SK-N-SH treated with all-trans-retinoic acid at 6 μM for 48 hours (cell line): ENCODE measurements at places on chromosomes 1 and 21.

DNA sequence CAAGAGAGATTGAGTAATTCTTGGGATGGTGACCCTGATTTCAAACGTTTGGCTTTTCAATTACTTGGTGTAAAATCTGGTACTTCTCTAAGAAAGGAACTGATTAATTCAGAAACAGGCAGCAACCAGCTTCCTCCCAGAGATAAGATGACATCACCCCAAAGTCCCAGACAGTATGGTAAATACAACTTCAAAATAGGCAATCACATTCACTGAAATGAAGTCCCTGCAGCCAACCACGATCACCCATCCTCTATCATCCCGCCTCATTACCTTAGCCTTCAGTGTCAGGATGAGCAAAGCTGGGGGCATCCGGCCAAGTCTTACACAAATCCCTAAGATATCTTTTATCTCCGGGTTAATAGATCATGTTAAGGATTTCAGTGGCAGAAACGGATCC is 26.4 kb upstream of the RUNX1 start:
- peak; percentile 78 for ATAC-seq

GRCh38 chr1:111507411-111508201 is 4.2 kb upstream of the ADORA3 start:
- ATAC-seq: peak; percentile 81

DNA sequence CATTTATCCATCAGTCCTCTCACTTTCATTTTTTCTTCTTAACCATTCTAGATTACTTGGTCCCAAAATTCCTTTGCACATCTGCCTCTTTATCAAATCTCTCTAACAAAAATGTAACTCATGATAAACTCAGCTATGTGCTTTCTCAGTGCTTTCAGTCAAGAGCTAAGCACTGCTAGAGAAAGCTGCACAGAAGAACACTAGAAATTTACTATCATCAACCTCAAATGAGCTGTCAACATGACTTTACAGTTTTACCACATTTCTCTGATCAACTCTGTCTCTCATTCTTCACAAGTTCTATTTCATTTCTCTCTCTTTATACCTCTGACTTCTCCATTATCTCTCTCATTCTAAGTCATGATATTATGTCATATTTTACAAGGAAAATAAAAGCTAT is 54.2 kb upstream of the PRKACB start:
- ATAC-seq: peak; percentile 56

DNA sequence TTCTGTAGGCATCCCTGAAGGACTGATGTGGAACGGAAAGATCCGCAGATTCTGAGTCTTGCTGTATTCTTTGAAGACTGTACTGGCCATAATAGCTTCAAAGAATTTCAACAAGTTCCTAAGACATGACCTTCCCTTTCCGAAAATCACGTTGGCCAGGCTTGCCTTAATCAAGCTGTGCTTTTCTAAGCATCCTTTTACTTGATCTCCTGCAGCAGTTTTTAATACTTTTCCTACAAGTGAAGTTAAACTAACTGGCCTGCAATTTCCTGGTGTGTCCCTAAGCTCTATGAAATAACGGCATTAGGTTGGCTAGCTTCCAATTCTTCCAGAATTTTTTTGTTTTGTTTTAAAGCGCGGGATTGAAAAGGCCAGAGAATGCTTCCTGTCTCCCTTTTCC is 40.3 kb downstream of the SPAG17 start:
- ATAC-seq: no peak

GRCh38 chr1:67355745-67356424 is 48.2 kb downstream of the IL12RB2 start:
- peak; percentile 91 for ATAC-seq

- peak; percentile 18 for ATAC-seq
Observed at GRCh38 chr1:240099329-240099728, 7.6 kb downstream of the FMN2 start.

DNA sequence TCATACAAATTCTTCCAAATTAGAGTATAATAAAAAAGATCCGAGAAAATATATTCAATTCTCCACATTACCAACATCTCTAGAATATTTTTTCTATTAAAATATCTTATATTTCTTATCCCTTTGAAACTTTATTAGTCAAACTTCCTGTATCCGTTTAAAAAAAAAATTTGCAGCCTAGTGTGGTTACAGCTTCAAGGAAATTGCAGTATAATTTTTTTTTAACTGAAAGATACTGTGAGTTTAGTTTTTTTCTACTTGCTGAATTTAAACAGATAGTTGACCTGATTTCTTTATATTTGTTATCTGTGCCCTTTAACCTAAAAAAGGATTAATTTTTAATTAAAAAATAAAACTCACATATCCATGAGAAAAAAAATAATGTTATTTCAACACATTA is 1.5 kb downstream of the RGS18 start:
- no peak for ATAC-seq

GRCh38 chr1:30120245-30121000 is 603.0 kb downstream of the MATN1 start:
- no peak for ATAC-seq

GRCh38 chr1:2141025-2141424 is 53.5 kb downstream of the FAAP20 start:
- no peak for ATAC-seq

GRCh38 chr1:214354440-214355148 is 73.6 kb downstream of the SMYD2 start:
- peak; percentile 74 for ATAC-seq

DNA sequence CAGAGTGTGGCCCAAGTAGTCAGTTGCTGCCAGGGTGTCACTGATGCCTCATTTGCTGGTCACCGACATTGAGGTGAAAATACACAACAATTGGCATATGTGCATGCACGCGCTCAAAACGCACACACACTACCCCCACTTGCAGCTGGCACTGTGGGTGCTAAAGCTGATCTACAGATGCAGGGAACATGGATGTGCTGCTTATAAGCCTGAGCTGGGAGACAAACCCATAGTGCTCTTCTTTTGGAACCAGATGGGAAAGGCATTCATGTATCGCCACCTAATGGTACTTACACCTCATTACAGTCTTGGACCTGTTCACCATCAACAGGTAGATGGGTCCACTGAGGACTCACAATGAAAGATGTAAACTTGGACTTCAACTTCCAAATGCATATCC is 70.3 kb upstream of the CAMK1G start:
- peak; percentile 93 for ATAC-seq

DNA sequence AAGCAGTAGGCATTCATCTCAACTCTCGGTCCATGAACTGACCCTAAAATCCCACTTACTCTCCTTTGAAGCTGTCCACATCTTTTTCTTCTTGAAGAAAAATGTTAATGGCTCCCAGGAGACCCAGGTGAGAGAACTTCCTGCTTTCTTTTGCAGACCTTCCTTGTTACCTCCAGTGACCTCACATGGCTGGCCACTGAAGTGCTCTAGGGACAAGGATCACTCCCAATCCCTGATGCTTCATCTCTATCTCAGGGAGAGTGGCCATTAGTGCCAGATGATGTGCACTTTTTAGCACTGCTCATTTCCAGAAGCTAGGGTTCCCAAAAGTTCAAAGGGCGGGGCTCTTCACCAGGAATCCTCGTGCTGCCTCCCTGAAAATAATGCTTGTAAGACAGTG is 16.2 kb downstream of the PLXNA2 start:
- no peak for ATAC-seq

- ATAC-seq: no peak
Observed at GRCh38 chr1:12548973-12549459, 69.0 kb downstream of the DHRS3 start.

GRCh38 chr21:36347962-36348328 is 27.9 kb downstream of the MORC3 start:
- no peak; the same call in 2 of the 3 replicates for ATAC-seq

DNA sequence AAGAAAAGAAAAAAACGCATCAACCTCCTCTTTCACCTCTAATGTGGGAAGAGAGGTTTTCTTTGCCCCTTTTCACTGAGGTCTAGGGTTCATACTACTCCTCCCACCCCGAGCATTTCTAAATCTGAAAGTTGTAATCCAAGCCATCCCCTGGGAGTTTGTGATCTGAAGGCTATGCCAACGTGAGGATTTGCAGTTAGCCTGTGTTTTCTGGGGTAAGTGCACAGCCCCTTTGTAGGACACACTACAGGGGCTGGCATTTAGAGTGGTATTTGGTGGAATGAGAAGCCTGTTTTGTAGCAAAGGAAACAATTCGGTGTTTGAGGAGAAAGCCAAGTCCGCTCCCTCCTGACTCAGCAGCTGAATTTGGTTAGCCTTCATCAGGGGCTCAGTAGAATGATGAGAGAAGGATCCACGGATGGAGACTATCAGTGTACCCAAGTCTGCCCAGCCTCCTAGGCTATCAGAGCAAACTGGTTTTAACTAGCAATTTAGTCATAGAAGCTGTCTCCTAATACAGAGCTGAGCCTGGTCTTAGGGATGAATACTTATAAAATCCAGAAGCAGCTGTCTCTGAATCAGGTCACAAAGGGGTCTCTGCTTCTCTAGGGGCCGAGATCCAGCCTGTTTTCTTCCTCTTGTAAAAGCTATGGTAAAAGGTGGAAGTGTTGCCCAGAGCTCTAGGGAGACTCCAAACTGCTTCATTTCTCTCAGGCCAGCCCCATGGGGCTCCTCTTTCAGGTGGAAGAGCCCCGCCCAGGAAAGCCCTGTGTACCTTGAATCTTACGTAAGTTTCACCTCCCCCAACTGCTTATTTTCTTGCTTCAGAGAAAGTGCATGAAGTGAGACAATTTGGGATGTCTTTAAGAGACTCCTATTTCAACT is 2.1 kb downstream of the PCP4L1 start:
- ATAC-seq: no peak

DNA sequence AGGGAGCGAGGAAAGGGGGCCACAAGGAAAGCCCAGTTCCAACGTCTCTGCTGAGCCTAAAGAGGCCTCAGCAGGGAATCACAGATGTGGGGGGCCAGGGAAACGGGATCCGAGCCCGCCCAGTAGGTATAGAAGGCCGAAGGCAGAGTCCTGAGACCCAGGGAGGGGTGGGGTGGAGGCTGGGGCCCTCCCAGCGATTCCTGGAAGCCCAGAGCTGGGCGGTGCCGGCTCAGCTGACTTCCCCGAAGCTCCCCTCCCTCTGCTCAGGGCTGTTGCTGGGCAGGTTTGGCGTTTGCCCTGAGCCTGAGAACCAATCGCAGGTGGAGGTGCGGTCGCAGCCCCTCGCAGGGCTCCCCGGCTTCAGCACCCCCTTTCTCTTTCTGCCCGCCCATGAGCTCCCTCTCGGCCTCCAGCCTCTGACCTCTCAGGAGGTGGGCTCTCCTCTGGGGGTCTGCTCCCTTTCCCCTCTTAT is 12.8 kb downstream of the ADAMTSL4 start:
- peak; percentile 68 for ATAC-seq

DNA sequence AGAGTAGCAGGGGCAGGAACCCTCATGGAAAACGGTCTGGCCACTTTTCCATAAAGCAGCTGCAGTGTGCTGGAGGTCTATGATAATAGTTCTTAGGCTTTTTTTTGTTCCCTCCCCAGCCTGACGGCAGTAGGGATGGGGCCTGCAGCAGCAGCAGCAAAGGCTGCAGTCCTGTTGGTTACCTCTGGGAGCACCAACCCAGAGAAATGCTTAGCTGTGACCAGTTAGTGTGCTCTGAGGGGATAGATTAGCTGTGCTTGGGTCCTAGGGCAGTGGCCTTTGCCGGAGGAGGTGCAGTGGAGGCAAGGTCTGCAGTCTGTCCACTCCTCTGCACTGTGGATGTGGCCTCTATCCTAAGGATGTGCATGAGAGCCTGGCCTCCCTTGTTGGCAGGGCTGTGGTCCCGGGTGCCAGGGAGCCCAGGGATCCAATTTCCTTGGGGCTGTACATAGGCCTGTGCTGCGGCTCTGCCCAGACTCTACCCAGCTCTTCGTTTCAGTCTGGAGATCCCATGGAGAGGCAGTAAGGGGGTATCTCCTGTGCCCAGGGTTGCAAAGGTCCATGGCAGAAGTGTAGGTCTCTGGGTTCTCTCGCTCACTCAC is 322.7 kb downstream of the PTBP2 start:
- no peak for ATAC-seq

DNA sequence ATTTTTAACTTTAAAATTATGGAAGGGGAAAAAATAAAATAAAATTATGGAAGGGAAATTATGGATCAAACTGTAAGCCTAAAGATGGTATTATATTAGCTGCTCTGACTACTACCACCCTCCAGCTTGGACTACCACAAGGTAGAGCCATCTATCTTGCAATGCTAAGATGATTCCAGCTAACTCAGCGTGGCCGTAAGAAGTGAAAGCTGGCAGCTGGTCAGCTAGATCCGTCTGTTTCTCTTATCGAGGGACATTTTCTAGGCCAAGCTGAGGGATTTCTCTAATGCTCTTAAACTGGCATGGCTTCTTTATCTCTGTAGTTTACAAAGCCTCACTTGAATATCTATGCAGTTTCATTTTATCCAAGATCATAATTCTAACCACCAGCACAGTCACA is 31.5 kb downstream of the LYST start:
- ATAC-seq: no peak

DNA sequence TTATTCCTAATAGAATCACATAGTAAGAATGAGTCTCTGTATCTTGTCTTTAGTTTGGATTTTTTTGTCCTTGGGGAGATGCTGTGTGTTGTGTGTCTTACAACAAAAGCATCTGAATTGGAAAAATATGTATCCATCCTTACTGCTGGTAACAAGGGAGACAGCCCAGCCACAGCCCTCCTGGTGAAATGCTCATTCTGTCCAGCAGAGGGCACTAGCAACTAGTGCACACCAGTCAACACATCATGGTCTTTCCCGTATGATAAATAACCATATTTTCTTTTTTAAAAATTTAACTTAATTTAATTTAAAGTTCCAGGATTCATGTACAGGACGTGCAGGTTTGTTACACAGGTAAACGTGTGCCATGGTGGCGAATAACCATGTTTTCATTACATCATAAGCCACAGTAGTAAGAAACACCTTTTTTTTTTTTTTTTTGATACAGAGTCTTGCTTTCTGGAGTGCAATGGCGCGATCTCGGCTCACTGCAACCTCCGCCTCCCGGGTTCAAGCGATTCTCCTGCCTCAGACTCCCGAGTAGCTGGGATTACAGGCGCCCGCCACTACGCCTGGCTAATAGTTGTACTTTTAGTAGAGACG is 245.1 kb downstream of the PTBP2 start:
- peak; percentile 97 for ATAC-seq

- ATAC-seq: no peak
Observed at GRCh38 chr21:44258056-44258725, 3.5 kb downstream of the DNMT3L start.

DNA sequence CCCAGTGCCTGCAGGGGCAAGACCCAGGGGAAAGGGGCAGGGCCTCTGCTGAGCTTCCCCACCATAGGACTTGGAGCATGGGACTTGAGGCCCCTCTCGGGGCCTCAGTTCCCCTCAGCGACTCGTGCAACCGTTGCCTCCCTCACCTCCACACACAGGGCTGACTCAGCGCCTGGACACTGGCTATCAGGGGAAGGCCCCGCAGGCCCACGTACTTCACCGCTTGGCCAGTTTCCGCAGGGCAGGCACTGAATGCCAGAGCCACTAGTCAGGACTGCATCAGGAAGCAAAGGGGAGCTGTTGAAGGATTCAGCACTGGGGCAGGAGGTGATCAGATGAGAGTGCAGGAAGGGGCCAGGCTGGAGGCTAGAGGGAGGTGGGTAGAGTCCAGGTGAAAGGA is 15.5 kb upstream of the FAM131C start:
- ATAC-seq: peak; percentile 82

GRCh38 chr1:221794079-221794670 is 52.3 kb upstream of the DUSP10 start:
- ATAC-seq: no peak

GRCh38 chr1:236850077-236850979 is 55.2 kb downstream of the MTR start:
- ATAC-seq: no peak
